ACHN (cell line): ENCODE measurements at places on chromosomes 11 and 22.

DNA sequence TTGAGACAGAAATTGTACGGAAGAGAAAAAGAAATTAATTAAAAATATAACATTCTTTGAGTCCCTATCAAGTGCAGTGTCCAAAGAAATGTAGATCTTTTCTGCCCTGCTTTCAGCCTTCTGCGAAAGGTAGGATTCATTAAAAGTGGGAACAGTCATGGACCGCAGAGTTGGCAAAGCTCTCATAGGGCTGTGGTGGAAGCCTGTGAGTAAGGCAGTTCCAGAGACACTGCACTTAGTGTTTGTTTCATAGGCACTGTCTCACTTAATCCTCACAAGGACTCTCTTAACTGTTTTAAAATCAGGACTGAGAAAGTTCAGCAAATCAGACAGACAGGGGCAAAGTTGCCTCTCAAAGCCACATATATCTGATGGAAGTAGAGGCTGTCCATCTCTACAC lies 5.5 kb downstream of the MRGPRX2 start:
- DNase-seq = peak; percentile 69

DNA sequence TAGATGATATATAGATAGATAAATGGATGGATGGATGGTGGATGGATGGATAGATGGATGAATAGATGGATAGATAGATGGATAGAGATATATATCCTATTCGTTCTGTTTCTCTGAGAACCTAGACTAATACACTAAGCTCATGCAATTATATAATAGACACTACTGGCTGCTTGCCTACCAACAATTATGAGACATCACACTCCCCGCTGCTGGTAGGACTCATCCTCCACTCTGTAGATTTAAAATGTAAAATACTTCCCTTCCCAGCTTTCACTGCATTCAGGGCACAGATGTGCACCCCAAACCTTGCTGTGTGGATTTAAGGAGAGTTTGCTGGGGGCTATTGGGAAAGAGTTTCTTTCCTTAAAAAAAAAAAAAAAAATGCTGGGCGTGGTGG lies 28.3 kb upstream of the RCN1 start:
- DNase-seq = no peak

GRCh38 chr11:97610000-97610399 lies 1220.2 kb downstream of the JRKL start:
- DNase-seq = no peak

- no peak for DNase-seq
Observed at GRCh38 chr11:63908631-63909401, 8.1 kb downstream of the RCOR2 start.

- DNase-seq = no peak
Observed at GRCh38 chr22:17945888-17946648, 78.3 kb downstream of the MICAL3 start.

- no peak for DNase-seq
Observed at GRCh38 chr22:17818180-17818579, 43.9 kb upstream of the BID start.

GRCh38 chr22:49583341-49583740 lies 244.3 kb downstream of the BRD1 start:
- no peak for DNase-seq

DNA sequence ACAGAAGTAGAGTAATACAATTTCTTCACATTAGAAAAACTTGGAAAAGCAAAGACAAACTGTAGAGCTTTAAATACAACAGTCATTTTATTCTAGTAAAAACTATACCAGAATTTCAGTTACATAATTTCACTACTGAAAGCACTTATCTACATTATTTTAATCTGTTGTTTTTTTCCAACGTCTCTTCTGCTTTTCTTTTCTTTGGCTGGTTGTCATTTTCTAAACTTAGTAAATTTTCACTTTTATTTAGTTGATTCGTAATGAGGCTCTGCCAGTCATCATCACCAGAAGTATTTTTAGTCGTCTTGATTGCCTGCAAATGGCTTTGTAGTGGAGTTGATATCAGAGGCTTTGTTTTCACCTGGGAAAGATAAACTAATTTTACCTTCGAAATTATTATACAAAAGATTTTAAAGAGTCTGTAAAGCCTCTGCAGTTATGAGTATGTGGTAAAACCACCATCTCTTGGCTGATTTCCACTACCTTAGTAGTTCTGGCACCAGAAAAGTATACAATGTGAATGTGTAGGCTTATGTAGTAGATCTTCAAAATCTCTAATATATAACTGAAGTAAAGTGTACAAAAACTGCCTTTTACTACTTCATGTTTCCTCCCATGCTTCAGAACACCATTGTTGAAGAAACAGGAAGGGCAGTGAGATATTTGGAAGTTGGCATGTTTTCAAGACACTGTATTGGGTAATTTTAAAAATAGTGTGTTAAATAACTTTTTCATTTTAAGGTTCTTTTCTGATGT lies 19.2 kb downstream of the EIF3M start:
- no peak for DNase-seq

DNA sequence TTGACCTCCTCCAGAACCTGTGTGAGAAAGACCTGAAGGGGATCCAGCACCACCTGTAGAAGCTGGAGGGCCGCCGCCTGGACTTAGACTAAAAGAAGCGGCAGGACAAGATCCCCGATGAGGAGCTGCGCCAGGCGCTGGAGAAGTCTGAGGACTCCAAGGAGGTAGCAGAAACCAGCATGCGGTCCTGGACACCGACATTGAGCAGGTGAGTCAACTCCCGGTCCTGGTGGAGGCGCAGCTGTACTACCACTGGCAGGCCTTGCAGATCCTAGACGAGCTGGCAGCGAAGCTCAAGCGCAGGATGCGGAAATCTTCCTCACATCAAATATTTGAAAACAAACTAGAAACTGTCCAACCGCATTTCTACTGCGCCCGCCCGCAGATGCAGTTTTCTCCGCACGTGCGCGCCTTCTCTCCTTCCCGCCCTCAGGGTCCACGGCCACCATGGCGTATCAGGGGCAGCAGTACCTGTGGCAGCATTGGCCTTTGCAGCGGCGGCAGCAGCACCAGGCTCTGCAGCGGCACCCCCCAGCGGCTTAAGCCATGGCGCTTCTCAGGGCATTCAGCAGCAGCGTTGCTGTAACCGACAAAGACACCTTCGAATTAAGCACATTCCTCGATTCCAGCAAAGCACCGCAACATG lies 10.2 kb downstream of the CLDN25 start:
- no peak for DNase-seq

DNA sequence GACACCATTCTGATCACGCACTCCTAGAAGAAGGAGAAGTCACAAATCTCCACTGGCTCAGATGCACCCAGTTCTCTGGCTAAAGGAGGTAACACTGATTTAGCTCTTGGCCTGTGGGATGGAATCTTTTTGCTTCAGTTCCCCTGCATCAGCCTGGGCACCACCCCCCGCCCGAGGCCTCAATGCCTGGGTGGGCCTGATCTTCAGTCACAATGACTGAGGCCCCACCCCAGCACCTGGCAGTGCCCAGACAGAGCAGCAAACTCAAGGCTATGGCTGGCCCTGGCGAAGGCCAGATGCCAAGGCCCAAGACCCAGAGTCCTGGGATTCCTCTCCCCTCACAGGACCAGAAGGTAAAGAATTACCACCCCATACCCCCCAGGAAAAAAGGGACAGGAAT lies 5.0 kb downstream of the CYB561A3 start:
- DNase-seq = no peak

DNA sequence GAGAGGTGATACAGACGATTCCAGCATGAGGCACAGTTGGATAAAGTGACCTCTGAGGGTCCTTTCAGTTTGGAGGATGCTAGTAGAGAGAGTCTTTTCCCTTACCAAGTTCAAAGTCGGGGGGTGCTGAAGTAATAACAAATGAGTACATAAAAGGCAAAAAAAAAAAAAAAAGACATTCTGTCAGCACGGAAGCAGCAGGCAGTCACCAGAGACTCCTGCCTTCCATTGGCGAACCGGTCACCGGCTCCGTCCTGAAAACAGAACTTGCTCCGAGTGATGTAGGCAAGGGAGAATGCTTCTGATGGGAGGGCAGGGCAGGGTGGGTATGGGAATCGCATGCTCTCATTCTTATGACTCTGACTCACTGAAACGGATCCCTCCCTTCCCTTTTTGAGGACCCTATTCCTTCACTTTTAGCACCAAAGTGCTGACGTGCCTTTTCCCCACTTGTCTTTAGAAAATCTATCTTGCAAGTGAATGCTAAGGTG lies 65.9 kb downstream of the PRR5L start:
- DNase-seq = peak; percentile 83

DNA sequence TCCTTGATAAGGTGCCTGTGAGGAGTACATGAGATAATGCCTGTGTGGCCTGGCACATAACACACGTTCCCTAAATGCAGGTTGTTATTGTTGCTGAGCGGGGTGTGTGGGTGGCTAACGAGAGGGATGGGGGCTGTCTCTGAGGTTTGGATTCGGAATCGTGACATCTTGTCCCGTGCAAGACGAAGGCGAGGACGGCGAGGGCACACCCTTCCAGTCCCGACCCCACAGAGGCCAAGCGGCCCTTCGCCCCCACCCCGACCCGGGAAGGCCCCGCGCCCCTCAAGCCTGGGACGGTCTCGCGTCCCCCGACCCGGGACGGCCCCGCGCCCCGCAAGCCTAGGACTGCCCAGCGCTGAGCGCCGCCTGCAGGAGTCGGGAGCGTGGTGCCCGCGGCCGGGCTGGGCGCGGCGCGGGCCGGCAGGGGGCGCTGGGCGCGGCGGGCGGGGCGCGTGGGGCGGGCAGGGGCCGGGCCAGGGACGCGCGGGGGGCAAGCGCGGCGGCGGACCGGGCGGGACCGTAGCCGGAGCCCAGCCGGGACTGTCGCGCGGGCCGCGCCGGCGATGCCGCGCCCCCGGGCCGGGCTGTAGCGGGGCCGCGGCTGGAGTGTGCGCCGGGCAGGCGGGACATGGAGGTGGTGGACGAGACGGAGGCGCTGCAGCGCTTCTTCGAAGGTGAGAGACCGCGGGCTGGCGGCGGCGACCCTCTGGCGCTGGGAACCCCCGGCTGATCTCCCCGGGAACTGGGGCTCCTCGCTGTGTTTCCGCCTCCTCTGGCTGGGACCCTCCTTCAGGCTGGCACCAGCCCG lies at the start of gene MYRF:
Gene MYRF, plus strand, starts transcription at position 520 of the 808 bp plus-strand sequence. Its CDS starts 109 bp downstream, at position 629.
- peak; percentile 52 for DNase-seq

DNA sequence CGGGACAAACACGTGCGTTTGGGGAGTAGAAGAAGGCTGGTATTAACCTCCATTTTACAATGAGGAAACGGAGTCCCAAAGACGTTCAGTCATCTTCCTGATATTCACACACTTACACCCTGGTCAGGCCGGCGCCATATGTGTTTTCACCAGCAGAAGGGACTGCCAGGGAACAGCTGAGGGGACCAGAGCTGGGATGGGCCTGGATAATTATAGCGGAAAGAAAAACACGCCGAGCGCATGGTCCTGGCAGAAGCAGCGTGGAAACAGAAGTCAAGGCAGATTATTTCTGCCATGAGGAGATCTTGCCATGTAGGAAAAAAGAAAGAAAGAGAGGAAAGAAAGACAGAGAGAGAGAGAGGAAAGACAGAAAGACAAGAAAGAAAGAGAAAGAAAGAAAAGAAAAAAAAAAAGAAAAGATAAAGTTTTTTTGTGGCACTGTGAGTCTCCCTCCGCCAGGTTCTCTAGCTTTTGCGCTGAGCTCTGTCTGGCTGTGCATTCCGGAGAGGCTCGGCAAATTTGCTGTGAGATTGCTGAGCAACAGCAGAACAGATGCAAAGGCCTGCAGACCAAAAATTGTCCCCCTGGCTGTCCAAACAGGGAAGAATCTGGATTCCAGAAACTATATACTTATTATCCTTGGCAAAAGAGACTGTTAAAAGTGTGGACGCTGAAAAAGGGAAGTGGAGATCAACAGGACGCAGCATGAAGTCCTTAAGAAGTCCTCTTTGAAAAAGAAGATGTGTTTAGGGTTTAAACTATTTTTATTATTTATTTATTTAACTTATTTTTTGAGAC lies 1.3 kb upstream of the UCP2 start:
- DNase-seq = no peak

DNA sequence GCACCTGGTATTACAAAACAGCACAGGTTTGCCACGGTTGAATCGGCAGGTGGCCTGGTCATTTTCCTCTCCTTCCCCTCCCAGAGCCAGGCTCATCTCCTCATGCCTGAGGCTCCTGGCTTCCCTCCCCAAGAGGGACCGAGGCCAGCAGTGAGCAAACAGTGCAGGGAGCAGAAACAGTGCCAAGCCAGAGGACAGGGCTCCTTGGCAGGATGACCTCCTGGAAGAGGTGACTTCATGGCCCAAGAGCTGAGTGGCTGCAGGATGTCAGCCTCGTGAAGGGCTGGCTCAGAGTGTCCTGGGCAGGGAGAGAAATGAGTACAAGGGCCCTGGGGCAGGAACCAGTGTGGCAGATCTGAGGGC lies 22.8 kb upstream of the PPFIA1 start:
- DNase-seq = no peak

- no peak for DNase-seq
Observed at GRCh38 chr11:75229466-75229865, 11.1 kb upstream of the TPBGL start.
